HT1080 (cell line): ENCODE measurements at places on chromosomes 4 and X. TPM values are rescaled to one million over a fixed set of nuclear protein-coding genes. Genes with fewer than 3 reads are reported as not detected.

Gene HGFAC
- total RNA-seq = not detected in 2 replicates

Gene TBX22
- not detected in 2 replicates for total RNA-seq

Gene SPANXN4
- total RNA-seq = 0.18 TPM in 1 of 2 replicates, not detected in the other

DNA sequence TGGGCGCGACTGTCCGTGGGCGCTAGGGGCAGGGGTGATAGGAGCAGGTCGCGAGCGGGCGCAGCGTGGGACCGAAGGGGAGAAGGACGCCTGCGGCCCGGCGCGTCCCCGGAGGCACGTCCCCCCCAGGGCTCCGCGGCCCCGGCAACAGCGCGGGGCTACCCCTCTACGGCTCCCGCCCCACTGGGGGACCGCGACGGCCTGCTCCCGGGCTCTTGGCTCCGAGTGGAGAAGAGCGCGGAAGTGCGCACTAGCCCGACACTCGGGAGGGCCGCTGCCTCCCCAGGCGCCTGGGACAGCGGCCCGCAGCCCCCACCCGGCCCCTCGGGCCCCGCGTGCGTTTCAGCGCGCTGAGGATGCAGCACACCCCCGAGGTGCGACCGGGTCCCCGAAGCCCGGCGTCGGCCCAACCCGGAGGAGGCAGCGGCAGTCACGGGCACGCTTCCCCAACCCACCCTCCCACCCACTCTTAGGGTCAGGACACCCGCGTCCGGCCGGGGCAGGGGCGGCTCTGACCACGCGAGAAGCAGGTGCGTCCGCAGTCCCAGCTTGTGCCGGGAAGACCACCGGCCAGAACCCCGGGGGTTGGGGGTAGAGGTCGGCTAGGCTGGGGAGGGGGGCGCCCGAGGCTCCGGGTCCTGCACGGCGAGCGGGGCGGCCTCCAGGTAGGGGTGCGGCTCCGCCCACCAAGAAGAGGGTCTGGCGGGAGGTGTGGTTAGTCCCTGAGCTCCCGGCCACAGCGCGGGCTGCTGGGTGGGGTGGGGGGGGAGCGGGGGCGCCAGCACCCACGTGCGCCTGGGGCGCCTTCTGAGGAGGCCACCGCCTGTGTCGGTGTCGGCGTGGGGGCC, 18.5 kb upstream of the NAT8L start:
- no peak for DNase-seq

- no peak for DNase-seq
Measured at GRCh38 chr4:114606245-114606644, 7.6 kb downstream of the UGT8 start.

DNA sequence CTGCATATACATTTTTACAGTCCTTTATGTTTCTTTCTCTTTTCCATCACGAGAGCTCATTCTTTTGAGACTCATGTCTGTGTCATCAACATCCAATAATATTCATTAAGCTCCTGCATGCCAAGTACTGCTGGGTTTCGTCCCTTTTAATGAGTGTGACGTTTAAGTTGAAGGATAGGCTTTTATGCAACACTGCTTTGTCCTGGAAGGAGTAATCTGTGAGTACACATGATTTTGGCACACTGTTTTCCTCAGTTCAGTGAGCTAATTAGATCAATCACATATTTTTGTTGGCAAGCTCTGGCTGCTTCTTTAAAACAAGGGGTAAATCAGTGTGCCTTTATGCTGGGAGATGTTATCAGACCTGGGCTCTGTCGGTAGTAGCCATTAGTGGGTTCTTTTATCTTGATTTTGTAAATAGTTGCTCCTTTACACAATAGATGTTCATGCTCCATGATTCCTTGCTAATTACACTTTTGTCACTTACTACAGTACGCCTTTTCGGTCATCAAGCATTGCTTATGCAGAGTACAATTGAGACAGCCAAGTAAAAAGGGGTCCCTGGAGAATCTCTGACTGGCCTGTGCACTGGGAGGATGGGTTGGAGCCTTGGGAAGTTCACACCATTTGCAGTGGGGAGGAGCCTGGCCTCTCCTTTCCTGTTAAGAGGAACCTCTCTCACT, 132.6 kb downstream of the FHIP1A start:
- peak; percentile 81 for DNase-seq

DNA sequence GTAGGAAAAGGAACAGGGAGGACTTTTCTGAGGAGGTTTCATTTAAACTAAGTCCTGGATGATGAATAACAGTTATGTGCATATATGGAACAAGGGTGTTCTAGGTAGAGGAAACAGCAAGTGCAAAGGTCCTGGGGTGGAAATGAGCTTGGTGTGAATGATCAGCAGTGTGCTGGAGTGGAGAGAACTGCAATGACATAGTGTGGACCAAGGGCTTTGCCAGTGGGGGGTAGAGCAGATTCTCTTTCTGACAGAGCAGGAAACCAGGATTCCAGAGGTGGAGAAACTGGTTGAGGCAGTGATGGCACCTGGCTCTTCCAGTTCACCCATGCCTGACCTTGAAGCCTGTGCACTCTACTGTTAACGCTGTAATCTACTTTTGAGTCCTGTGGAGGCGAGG, 1.7 kb downstream of the PPP1R3F start:
- DNase-seq = no peak

- DNase-seq = no peak
Measured at GRCh38 chrX:104469771-104470170, 96.2 kb upstream of the IL1RAPL2 start.

DNA sequence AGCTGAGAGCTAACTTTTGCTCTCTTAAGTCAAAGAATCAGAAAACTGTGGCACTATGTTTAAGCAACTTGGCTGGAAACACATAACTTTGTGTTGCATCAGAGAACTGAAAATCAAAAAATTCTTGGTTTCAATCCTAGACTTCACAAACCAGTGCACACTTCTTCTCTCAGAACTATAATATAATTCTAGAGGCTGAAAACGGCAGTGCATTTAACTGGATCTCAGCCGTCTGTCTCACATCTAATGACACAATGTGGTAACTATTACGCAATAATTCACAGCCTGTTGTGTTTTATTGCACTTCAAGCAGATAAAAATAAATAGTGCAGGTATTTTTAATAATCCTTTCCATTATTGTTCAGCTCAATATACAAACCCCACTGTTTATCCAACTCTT, 260.6 kb upstream of the DIAPH2 start:
- no peak for DNase-seq

GRCh38 chrX:47745416-47745815, 86.4 kb upstream of the UXT start:
- DNase-seq = no peak
